ENCODE measurements at places on chromosomes 16 and 17. TPM values are rescaled to one million over a fixed set of nuclear protein-coding genes. Genes with fewer than 3 reads are reported as not detected.

BFAR gene
- total RNA-seq, result 62.3 TPM

P2RX1 gene
- total RNA-seq, result 9.4 TPM

NGFR gene
- total RNA-seq, result 3.3 TPM

TMEM98 gene
- total RNA-seq, result 219 TPM

SAMD14 gene
- 1.8 TPM for total RNA-seq

MARVELD3 gene
- total RNA-seq, result 113 TPM

EFCAB5 gene
- total RNA-seq, result 3.7 TPM

CCL7 gene
- total RNA-seq, result not detected

PRR35 gene
- total RNA-seq, result not detected

KRT36 gene
- not detected for total RNA-seq

RHBDF2 gene
- 11.3 TPM for total RNA-seq

NT5M gene
- total RNA-seq, result not detected

KRTAP2-2 gene
- not detected for total RNA-seq

C16orf82 gene
- total RNA-seq, result not detected

FAM222B gene
- 32.5 TPM for total RNA-seq

KCNAB3 gene
- total RNA-seq, result 0.82 TPM

SOX15 gene
- not detected for total RNA-seq

ST6GALNAC1 gene
- 281 TPM for total RNA-seq

ITGAX gene
- total RNA-seq, result 3.8 TPM

KRT33A gene
- not detected for total RNA-seq

SEPTIN1 gene
- total RNA-seq, result 5.2 TPM

CD300LB gene
- total RNA-seq, result not detected

TEKT5 gene
- not detected for total RNA-seq

KRTAP4-1 gene
- total RNA-seq, result not detected

OSGIN1 gene
- total RNA-seq, result 11.4 TPM

SEC14L5 gene
- total RNA-seq, result 0.37 TPM

ESRP2 gene
- 76.5 TPM for total RNA-seq

HMOX2 gene
- 495 TPM for total RNA-seq

PSMB3 gene
- total RNA-seq, result 150 TPM

KIF2B gene
- not detected for total RNA-seq

KREMEN2 gene
- total RNA-seq, result 1.1 TPM

ITGB3 gene
- total RNA-seq, result 9.2 TPM

CACNG5 gene
- not detected for total RNA-seq

RUNDC3A gene
- total RNA-seq, result 1.1 TPM

CIBAR2 gene
- total RNA-seq, result not detected

HS3ST2 gene
- 0.32 TPM for total RNA-seq

INCA1 gene
- total RNA-seq, result 2.2 TPM

ABCA9 gene
- 18.4 TPM for total RNA-seq

TBX21 gene
- total RNA-seq, result not detected

SLX1A gene
- 124 TPM for total RNA-seq

AANAT gene
- total RNA-seq, result not detected

CDH8 gene
- total RNA-seq, result not detected

CRISPLD2 gene
- total RNA-seq, result 326 TPM

FBXL16 gene
- not detected for total RNA-seq

WNT3 gene
- total RNA-seq, result not detected

GPR179 gene
- total RNA-seq, result not detected

VKORC1 gene
- 29.5 TPM for total RNA-seq

KRTAP2-1 gene
- not detected for total RNA-seq
